Cardiac muscle cell (in vitro differentiated cells and primary cell): ENCODE measurements at places on chromosomes 1 and 21. TPM values are rescaled to one million over a fixed set of nuclear protein-coding genes. Genes with fewer than 3 reads are reported as not detected.
A peak's percentile ranks its signal among the peaks of the same experiment; 100 is the strongest.

Gene FMN2
- 0.42 and 0.95 TPM in 2 replicates for total RNA-seq

Gene LAX1
- not detected in 2 replicates for total RNA-seq

GRCh38 chr1:244971552-244972216 lies 107.3 kb upstream of the HNRNPU start:
- no peaks in the 10 kb centered on the region for H3K36me3 ChIP-seq
- peaks cover 12% of the 10 kb centered on the region for H3K4me1 ChIP-seq
- H3K27ac ChIP-seq = peak overlapping the region; percentile 99
- no peak for DNase-seq

- peak; percentile 34 for DNase-seq
- H3K4me1 ChIP-seq = peaks cover 27% of the 10 kb centered on the region
- no peaks in the 10 kb centered on the region for H3K36me3 ChIP-seq
- H3K27ac ChIP-seq = peak overlapping the region; percentile 38
- H3K27me3 ChIP-seq = no peaks in the 10 kb centered on the region
Observed at GRCh38 chr1:101130673-101131072, 105.1 kb upstream of the DPH5 start.

Gene PLD5
- total RNA-seq = 0.03 and 0.18 TPM in 2 replicates

GRCh38 chr1:62810420-62811274 lies 26.7 kb downstream of the ATG4C start:
- no peak overlapping the region for H3K4me3 ChIP-seq
- no peaks in the 10 kb centered on the region for H3K27me3 ChIP-seq
- no peaks in the 10 kb centered on the region for H3K4me1 ChIP-seq
- H3K27ac ChIP-seq = no peak overlapping the region

Gene CYP2J2
- 3.8 and 7.6 TPM in 2 replicates for total RNA-seq

- H3K36me3 ChIP-seq = no peaks in the 10 kb centered on the region
- no peak for DNase-seq
- no peak overlapping the region for H3K27ac ChIP-seq
- H3K4me3 ChIP-seq = no peak overlapping the region
Observed at GRCh38 chr1:217989510-217989909, 295.6 kb upstream of the RRP15 start.

Gene C1QB
- not detected in 2 replicates for total RNA-seq

GRCh38 chr1:161838362-161838761 lies 72.2 kb downstream of the ATF6 start:
- DNase-seq = no peak
- H3K4me1 ChIP-seq = no peaks in the 10 kb centered on the region
- no peaks in the 10 kb centered on the region for H3K27me3 ChIP-seq
- H3K36me3 ChIP-seq = peaks cover 12% of the 10 kb centered on the region

Gene SMIM11
- total RNA-seq = 13.9 and 17.4 TPM in 2 replicates

- H3K36me3 ChIP-seq = no peaks in the 10 kb centered on the region
- H3K4me3 ChIP-seq = no peak overlapping the region
- peak; percentile 66 for DNase-seq
- H3K4me1 ChIP-seq = no peaks in the 10 kb centered on the region
- H3K27ac ChIP-seq = no peak overlapping the region
Observed at GRCh38 chr1:97204468-97204867, 482.9 kb downstream of the PTBP2 start.

DNA sequence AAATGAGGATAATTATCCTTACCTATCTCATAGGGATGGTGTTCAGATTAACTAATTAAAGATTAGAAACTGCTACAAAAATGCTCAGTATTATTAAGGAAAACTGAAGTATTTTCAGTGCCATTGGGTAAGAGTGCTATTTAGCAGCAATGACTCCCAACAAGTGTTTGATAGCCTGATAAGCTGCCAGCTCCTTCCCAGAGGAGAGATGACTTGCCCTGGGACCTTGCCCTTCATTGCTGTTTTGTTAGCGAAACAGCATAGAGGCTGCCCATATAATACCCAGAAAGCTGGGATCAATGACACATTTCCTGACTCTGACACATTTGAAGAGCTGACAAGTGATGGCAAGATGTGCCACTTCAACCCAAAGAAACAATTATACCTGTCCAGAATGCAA lies 592.2 kb downstream of the ADGRL2 start:
- no peaks in the 10 kb centered on the region for H3K27me3 ChIP-seq
- H3K4me1 ChIP-seq = no peaks in the 10 kb centered on the region
- no peak for DNase-seq
- H3K36me3 ChIP-seq = no peaks in the 10 kb centered on the region

Gene PTAFR
- 0.07 and 0.09 TPM in 2 replicates for total RNA-seq

Gene S100A7
- not detected in 2 replicates for total RNA-seq

Gene FUBP1
- 119 and 174 TPM in 2 replicates for total RNA-seq

DNA sequence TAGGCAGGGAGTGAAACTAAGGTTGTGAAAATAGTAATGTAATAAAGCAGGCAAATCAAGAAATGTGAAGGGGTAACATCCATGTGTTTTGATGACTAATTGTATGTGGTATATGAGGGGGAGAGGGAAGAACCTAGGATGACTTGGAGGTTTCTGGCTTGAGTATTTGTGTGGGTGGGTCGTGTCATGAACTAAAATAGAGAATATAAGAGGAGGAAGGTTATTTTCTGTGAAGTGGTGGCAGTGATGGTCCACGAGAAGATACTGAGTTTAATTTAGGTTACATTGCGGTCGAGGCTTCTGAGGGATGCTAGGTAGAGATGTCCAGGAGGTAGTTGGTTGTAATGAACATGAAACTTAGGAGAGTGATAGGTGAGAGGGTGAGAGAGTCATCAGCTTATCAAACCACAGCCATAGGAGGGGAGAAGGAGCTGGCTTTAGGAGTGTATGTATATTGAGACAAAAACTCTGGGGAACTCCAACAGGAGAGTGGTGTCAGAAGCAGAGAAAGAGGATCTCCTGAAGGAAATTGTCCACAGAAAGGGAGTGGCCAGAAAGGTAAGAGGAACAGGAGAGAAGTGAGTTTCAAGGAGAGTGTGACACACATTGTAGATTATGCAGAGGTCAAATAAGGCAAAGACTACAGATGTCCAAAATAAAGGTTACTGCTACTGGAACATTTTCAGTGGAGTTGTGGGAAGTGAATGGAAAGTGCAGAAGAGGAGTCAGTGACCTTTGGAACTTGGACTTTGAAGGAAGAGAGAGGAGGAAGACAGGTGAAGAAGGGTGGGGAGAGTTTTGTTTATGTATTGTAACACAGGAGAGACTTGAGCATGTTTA lies 89.0 kb upstream of the MACF1 start:
- H3K4me3 ChIP-seq = no peak overlapping the region
- H3K27ac ChIP-seq = no peak overlapping the region
- no peaks in the 10 kb centered on the region for H3K36me3 ChIP-seq
- H3K27me3 ChIP-seq = no peaks in the 10 kb centered on the region
- peaks cover 31% of the 10 kb centered on the region for H3K4me1 ChIP-seq

- peak; percentile 92 for DNase-seq
- H3K36me3 ChIP-seq = no peaks in the 10 kb centered on the region
- peaks cover 12% of the 10 kb centered on the region for H3K4me1 ChIP-seq
Observed at GRCh38 chr1:904310-904950, 19.3 kb upstream of the SAMD11 start.

DNA sequence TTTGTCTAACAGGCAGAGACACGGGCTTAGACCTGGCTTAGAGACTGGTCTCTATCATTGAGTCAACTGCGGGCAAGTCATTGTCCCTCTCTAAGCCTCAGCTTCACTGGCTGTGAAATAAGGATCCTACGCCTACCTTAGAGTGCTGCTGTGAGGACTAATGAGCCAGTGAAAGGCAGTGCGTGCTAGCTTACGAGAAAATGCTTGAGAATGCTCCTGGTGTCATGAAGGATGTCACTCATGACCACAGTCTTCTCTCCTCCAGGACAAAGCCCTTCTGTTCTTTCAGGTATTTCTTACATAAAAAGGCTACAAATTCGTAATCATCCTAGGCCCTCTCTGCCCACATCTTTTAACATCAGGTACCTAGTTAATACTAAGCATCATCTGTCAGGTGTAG lies 16.5 kb upstream of the A3GALT2 start:
- no peaks in the 10 kb centered on the region for H3K27me3 ChIP-seq
- H3K4me3 ChIP-seq = no peak overlapping the region
- H3K27ac ChIP-seq = peak overlapping the region; percentile 88
- no peak for DNase-seq
- peaks cover 46% of the 10 kb centered on the region for H3K4me1 ChIP-seq
- peaks cover 5% of the 10 kb centered on the region for H3K36me3 ChIP-seq

GRCh38 chr1:44031252-44032169 lies at the start of gene SLC6A9:
SLC6A9 (minus strand) TSS chr1:44031462; CDS start chr1:44024277, 7,185 bp downstream.
- H3K27ac ChIP-seq = peak within 1 kb of the TSS; percentile 73
- peak; percentile 93 for DNase-seq
- no peaks in the 10 kb centered on the region for H3K36me3 ChIP-seq
- H3K4me1 ChIP-seq = peaks cover 30% of the 10 kb centered on the region
- no peaks in the 10 kb centered on the region for H3K27me3 ChIP-seq

- H3K27ac ChIP-seq = no peak overlapping the region
- no peak overlapping the region for H3K4me3 ChIP-seq
- H3K36me3 ChIP-seq = no peaks in the 10 kb centered on the region
- H3K27me3 ChIP-seq = no peaks in the 10 kb centered on the region
- DNase-seq = no peak
Observed at GRCh38 chr21:21210552-21210951, 212.3 kb downstream of the NCAM2 start.

GRCh38 chr1:213572912-213573647 lies 414.7 kb upstream of the PROX1 start:
- H3K36me3 ChIP-seq = no peaks in the 10 kb centered on the region
- H3K4me1 ChIP-seq = peaks cover 17% of the 10 kb centered on the region
- H3K27me3 ChIP-seq = no peaks in the 10 kb centered on the region
- no peak overlapping the region for H3K27ac ChIP-seq
- DNase-seq = no peak
- no peak overlapping the region for H3K4me3 ChIP-seq

DNA sequence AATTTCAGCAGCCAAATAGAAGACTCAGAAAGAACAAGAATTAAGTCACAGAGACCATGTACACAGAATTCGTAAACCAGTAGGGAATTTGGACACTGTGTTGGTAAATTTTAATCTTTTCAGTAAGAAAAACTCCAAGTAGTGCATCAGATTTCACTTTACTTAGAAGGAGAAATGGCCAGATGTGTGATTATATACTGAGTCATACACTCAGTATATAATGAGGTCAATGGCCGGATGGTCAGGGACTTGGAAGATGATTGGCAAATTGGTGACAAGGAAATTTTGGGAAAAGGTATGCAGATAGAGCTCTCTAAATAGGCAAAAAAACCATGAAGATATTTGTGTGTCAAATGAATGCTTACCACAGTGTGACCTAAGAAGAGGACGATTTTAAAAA lies 399.8 kb upstream of the LRRC7 start:
- H3K4me1 ChIP-seq = no peaks in the 10 kb centered on the region
- DNase-seq = no peak
- no peak overlapping the region for H3K4me3 ChIP-seq
- H3K27ac ChIP-seq = no peak overlapping the region
- H3K27me3 ChIP-seq = no peaks in the 10 kb centered on the region
- H3K36me3 ChIP-seq = no peaks in the 10 kb centered on the region

GRCh38 chr1:59377350-59377904 lies 80.5 kb downstream of the FGGY start:
- H3K4me1 ChIP-seq = no peaks in the 10 kb centered on the region
- no peak overlapping the region for H3K27ac ChIP-seq
- no peak for DNase-seq
- no peaks in the 10 kb centered on the region for H3K36me3 ChIP-seq
- H3K4me3 ChIP-seq = no peak overlapping the region
- no peaks in the 10 kb centered on the region for H3K27me3 ChIP-seq

DNA sequence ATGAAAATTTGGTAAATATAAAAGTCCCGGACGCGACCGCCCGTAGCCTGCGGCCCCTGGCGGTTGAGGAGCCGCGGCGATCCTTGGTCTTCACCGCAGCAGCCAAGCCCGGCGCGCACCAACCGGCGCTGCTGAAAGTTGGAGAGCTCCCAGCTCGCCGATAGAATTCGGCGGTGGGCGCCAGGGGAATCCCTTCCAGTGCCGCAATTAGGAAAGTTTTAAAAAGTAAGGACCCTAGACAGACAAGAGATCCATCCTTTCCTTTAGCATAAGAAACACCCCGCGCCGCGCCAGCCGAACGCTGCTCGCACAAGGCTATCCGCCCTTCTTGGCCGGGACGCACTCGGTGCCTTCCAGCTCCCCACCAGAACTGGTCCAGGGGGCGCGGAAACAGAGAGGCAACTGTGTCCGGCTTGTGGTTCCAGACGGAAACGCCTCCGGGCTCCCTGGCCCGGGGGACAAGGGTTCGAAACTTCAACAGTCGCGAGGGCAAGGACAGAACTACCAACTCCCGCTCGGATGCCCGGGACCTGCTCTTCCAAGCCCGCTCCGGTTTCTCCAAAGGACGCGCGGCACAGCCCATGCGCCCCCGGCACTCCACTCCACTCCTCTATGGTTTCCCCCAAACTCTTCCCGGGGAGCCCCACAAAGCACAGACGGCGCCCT lies 1.7 kb downstream of the FAM78B start:
- peak; percentile 88 for DNase-seq
- H3K36me3 ChIP-seq = no peaks in the 10 kb centered on the region
- peaks cover 6% of the 10 kb centered on the region for H3K4me1 ChIP-seq
- H3K4me3 ChIP-seq = no peak overlapping the region

Gene SERPINC1
- total RNA-seq = 0.36 TPM in 1 of 2 replicates, not detected in the other

DNA sequence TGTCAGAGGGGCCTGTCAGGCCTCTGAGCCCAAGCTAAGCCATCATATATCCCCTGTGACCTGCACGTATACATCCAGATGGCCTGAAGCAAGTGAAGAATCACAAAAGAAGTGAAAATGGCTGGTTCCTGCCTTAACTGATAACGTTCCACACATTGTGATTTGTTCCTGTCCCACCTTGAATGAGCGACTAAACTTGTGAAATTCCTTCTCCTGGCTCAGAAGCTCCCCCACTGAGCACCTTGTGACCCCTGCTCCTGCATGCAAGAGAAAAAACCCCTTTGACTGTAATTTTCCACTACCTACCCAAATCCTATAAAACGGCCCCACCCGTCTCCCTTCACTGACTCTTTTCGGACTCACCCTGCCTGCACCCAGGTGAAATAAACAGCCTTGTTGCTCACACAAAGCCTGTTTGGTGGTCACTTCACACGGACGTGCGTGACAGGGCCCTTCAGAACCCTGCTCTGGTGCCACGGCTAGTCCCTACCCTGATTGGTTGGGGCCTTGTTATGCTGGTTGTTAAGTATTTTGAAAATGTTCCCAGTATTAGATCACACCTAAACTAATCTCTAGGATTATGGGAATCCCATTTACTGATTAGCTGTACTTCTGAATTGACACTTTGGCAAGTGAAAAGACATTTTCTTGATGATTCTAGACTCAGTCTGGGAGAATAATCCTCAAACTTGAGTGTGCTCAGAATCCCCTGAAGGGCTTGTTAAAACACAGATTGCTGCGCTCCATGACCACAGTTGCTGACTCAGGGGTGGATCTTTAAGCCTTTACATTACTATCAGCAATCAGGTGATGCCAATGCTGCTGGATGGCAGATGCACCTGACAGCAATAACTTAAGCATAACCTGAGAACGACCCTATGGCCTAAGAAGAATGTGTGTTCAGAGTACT lies 28.8 kb upstream of the SPATA6 start:
- no peak overlapping the region for H3K4me3 ChIP-seq
- no peaks in the 10 kb centered on the region for H3K4me1 ChIP-seq

- H3K27me3 ChIP-seq = peaks cover 56% of the 10 kb centered on the region
- H3K36me3 ChIP-seq = no peaks in the 10 kb centered on the region
- no peak overlapping the region for H3K27ac ChIP-seq
- no peak for DNase-seq
- no peak overlapping the region for H3K4me3 ChIP-seq
Observed at GRCh38 chr1:154499446-154499845, 2.6 kb upstream of the TDRD10 start.
